ENCODE measurements at places on chromosomes 3 and 15.

GRCh38 chr3:172836390-172836997, 86.0 kb downstream of the ECT2 start:
- DNase-seq: no peak

DNA sequence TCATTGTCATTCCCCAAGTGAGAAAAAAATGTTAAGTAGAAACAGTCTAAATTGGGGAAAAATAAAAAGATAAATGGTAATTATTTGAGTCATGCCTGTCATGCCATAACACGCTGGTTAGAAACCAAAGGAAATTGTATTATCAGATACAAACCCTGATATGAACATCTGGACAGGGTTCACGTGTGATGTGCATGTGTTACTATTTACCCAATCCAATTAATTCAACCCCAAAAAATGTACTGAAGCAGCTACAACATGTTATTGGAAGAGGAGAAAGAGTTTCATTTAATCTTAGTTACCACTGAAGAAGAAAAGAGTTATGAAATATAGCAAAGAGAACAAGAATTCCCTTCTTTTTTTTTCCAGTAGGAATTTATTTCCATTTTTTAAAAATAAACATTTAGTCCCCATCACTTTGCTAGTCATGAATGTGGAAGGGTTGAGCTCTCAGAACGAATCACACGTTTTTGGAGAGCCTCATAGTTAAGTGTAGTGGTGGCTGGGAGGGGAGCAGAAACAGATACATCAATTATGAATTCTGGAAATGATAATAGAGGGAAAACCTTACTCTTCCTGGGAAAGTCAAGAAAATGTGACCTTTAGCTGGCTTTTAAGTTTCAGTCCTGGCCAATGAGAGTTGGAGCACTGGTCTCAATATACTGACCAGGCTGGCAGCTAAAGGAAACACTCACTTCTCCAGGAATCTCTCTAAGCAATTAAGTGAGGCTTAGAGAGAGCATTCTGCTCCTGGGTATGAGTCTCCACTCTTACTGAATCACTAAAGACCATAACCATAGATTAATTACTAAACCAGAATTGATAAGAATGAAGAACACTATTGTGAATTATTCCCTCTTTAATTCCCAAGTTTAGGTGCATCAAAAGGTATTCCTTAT, 796.5 kb downstream of the GRM7 start:
- no peak for DNase-seq

GRCh38 chr3:3951501-3951900, 152.3 kb downstream of the LRRN1 start:
- no peak for DNase-seq

GRCh38 chr3:196985954-196986885, 17.6 kb upstream of the PIGZ start:
- DNase-seq: no peak

GRCh38 chr15:27587810-27588209, 511.3 kb downstream of the OCA2 start:
- DNase-seq: peak; percentile 95

DNA sequence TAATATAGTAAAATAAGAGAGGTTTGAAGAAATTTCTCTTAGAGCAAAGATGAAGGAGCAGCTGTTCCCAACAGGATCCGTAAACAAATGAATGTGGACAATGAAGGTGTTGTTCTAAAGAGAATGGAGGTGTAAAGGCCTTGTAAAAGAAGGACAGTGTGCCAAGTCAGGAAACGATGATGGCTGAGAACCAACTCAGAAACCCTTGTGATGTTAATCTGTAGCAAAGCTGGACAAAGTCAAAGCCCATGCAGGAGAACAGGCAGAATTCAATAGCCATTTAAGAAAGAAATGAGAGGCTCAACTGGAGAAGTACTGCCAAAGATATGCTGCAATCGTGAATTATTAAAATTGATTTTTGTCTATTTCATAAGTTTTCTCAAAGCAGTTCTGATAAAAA, 192.2 kb downstream of the MBNL1 start:
- no peak for DNase-seq

GRCh38 chr3:120693439-120694171, 11.6 kb upstream of the HGD start:
- no peak for DNase-seq

DNA sequence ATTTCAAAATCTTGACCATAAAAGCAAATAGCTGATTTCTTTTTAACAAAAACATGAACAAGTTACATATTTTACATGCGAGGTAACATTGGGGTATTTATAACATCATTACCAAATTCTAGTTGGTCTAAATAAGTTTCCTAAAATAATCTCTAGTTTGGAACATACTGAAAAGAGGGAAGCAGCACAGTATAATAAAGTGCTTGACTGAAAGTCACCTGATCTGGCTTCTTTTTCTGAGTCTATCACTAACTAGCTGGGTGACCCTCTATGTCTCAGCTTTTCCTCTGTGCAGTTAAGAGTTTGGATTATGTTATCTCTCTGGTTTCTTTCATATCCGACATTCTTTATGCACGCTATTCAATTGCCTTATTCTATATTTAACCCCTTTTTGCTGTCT, 19.8 kb upstream of the CNTN4 start:
- no peak for DNase-seq

DNA sequence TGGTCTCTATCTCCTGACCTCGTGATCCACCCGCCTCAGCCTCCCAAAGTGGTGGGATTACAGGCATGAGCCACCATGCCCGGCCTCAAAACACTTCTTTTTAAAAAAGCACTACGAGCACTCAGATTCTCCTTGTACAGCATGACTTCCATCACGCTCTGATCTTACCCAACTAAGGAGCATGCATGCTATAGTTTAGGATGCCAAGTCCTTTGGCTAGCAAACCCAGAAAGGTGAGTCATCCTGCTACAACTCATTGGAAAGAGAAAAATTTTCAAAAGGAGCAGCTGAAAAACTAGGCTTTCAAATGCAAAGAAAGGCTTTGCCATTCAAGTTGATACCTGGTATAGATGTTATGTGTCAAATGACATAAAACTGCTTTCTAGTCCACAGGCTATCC, 70.3 kb upstream of the PRICKLE2 start:
- no peak for DNase-seq

GRCh38 chr3:10702961-10703740, 112.9 kb upstream of the SLC6A11 start:
- DNase-seq: peak; percentile 91

DNA sequence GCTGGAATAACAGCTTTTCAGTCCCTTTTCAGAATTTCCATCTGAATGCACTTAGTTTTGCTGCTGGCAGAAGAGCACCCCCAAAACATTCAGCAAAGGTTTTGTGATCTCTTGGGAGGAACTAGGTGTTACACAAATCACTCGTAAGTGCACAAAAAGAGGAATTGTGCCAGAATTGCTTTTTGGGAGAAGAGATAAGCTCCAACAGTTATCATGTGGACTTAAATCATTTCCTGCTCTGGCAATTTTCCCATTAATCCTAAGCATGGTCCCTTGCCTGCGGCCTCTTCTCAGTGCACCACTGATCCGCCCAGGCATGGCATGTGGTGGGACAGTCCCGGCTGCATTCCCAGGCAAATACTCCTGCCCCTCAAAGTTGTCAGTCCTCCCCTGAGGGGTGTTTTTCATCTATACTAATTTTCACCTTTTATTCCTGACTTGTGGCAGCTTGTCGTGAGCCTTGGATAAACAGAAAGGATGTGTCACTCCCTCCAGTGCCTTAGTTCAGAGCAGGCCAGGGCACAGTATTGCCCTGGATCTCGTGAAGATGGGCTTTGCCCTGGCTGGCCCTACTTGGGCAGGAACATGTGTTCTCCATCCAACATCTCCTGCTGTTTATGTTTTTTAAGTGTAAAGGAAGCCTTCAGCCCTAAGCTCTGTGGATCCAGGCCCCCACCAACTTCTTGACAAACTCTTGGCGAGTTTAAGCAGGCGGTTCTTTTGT, 44.6 kb upstream of the VILL start:
- no peak for DNase-seq

- no peak for DNase-seq
Observed at GRCh38 chr3:4746241-4746958, 232.8 kb upstream of the BHLHE40 start.

DNA sequence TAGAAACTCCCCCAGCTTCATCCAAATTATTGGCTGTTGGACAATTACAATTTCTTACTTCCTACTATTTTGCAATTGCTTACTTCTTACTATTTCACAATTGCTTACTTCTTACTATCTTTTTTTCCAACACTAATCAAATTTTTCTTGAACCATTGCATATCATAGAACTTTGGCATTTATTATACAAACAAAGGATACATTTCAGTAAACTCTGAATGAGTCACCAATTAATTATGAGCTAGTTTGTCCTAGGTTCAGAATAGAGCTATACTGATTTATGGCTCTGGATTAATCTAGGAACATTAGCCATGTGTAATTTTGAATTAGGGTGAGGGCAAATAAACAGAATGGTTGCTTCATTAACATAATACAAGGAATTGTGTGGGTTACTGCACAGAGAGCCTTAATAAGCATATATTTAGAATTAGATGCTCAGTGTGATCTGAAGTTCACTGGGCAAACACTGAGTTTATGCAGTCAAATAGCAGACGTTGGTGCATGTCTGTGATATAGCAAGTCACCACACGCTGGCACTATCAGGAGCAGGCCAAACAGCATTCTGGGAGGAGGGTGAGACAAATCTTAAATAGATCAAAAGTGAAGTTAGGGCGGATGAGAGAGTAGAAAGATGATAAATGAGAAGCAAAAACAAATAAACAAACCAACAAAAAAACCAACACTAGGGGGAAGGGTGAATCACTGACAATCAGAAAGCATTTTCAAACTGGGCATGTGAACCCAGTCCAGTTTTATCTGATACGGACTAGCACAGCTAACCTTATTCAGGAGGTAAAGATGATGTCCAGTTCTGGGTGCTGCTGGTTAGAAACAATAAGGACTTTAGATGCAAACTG, 21.5 kb downstream of the GABRR3 start:
- no peak for DNase-seq

DNA sequence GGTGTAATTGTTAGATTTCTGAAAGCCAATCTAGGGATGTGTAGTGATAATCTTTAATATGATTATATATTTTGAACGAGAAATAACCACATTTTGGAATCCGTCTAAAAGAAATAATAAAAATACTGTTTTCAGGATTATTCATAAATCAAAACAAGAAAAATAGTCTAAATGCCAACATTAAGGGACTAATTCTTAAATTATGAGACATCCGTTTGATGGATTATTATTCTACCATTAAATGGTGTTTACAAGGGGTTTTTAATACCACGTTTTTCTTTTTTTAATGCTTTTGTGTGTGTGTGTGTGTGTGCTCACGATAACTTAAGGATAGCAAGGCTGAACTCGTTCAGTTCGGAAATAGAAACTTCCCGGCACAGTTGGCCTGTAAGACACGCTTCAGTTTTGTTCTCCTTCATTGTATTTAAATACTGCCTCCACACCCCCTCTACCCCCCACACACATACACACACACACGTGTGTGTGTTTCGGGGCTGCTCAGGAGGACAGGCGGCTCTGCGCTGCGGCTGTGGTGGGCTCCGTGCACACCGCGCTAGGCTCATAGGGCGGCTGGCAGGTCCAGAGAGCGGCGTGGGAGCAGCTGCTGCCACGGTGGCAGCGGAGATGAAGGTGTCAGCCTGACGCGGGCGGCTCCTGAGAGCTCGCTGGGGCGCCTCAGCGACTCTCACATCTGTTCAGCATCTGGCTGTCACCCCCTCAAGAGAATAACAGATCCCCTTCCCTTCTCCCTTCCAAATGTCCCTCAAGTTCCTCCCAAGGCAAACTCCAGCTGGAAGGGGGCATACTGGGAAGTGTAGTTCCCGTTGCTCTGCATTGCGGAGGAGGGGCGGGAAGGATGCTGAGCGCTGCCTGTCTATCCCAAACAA, 23.0 kb upstream of the ANP32A start:
- peak; percentile 69 for DNase-seq

DNA sequence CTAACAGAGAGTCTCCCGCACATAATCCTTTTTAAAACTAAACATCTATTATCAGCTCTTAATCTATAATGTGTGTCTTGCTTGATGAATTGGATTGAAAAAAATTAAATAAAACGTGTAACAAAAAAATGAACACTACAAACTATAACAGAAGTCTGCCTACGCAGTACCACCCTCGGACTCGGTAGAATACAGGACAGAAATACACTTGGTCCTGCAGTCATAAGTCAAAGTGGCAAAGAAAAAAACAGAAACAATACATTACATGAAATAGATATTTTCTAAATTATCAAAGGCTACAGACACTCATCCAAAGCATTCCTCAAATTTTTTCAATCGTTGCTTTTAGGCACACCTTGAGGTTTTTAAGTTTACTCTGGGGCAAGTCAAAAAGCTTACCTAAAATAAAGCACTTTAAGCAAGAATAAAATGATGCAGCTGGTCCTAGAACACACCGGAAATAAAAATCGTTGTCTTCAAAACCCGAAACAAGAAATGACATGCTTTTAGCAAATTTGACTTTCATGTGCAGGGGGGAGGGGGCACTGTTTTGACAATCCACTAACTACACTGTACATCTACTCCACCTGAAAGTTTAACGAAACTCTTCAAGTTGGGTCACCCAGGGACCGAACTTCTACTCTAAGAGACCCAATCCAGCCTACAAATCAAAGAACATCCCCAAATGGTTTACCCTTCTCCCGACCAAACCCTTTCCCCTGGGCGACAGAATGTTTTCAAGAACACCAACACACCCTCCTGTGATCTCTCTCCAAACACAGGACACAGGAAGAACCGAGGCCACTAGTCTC, 1.3 kb downstream of the ADAM10 start:
- DNase-seq: no peak

DNA sequence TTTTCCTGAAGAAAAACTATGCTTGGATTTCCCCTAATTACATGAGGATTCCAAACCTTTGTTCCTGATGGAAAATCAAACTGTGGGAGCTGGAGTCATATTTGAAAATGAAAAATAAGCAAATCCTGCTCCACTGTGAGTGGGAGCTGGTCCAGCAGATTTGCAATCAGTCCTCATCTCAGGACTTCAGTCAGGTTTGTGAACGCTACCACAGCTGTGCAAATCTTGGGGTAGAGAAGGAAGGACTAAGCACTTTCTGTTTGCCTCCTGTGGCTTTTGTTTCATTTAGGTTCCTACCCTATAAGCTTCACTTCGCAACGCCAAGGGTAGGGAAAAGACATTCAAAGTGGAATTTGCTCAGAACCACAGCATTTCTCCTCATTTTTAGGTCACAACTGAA, 238.2 kb downstream of the TUSC7 start:
- DNase-seq: no peak

DNA sequence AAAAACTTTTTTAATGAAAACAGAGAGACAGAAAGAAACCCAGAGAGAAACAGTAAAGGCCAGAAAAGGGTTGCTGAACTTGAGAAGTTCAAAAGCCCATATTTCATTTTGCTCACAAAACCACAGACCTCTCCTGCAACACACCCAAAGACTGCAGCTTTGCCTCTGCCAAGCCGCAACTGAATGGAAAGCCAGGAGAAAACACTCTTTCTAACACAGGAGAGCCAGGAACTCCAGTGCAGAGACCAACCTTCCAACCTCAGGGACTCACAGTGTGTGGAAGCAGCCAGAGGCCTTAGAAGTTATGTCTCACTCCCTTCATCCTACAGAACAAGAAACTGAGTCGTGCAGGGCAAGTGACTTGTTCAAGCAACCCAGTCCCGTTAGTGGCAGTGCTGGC, 163.1 kb upstream of the HES1 start:
- DNase-seq: no peak

Measured in H9 (cell line).